ENCODE measurements at places on chromosomes 2 and 18.

GRCh38 chr2:72316774-72317173 lies 169.1 kb upstream of the CYP26B1 start:
- DNase-seq, result no peak

DNA sequence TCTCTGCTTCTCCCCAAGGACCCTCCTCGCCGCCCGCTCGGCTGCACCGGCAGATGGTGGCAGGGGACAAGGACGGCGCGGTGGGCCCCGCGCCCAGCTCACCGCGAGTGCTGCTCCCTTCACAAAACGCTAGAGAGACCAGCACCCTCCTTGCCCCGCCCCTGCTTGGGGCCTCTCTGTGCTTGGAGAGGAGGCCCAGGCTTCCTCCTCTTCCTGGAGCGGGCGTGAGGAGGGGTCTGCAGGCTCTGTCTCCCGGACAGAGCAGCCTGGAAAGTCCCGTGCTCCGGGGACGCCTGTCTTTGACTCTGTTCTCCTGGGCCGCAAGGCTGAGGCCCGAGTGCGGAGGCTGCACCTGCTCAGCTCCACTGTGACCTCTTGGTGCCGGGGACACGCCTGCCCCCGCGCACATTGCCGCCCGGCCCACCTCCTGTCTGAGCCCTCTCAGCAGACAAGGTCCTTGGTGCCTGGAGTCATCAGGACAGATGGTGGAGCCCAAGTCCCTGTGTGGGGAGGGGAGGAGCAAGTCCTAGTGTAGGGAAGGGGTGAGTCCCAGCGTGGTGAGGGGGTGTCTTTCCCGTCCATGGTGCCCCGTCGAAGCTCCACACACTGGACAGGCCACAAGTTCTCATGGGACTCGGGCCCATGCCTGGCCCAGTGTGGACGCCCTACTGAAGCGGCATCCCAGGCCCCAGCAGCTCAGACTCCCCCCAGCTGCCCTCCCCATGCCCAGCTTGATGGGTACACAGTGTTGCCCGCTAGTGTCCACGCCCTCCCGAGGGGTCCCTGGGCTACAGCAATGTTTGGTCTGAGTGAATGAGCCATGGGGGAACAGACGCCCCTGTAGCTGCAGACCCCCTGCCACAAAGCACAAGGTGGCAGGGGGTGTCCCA lies 33.8 kb downstream of the RTP5 start:
- DNase-seq, result no peak

DNA sequence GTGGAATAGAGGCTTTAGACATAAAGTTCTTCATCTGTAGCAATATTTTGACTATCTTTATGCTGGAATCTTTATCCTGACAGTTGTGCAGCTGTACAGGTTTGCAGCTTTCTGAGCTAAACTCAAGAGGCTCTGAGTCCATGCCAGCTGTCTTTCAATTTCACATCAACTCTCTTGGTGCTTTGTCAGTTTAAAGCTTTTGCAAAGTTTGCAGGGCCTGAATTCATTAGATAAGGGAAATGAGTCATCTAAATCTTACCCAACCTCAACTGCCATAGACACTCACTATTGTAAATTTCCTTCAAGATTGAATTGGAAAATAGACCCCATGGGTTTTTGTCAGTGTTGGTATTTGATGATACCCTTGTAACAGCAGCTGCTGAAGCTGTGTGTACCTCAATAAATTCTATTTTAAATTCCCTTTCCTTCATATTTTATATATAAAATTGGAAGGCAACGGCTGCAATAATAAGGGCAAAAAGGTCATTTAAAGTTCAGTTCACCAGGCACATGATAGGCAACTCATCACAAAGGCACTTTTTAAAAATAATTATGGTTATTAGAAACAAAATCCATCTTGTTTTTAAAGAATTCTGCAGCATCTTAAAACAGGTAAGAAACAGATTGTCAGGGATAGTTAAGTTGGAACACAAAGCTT lies 169.9 kb upstream of the SLC39A10 start:
- no peak for DNase-seq

GRCh38 chr2:25655316-25655715 lies 18.1 kb downstream of the DTNB start:
- no peak for DNase-seq

- DNase-seq, result no peak
Observed at GRCh38 chr2:143633419-143633818, 504.2 kb downstream of the ARHGAP15 start.

DNA sequence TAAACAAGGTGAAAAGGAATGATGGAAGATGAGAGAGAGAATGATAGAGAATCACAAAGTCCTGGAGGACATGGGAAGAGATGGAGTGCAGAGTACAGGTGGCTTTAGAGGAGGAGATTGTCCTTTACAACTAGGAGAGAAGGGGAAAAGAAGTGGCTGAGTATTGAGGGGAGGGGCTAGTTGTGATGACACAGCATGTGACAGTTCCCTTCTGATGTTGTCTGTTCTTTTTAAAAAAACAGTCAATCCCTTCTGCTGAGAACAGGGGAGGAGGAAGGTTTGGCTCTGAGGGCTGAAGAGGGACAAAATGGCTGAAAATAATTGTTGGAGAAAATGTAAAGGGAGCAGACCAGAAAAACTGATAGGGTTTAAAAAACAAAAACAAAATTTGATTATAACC lies 44.0 kb downstream of the STEAP3 start:
- no peak for DNase-seq

- DNase-seq, result no peak
Observed at GRCh38 chr2:222391743-222392285, 32.5 kb upstream of the SGPP2 start.

DNA sequence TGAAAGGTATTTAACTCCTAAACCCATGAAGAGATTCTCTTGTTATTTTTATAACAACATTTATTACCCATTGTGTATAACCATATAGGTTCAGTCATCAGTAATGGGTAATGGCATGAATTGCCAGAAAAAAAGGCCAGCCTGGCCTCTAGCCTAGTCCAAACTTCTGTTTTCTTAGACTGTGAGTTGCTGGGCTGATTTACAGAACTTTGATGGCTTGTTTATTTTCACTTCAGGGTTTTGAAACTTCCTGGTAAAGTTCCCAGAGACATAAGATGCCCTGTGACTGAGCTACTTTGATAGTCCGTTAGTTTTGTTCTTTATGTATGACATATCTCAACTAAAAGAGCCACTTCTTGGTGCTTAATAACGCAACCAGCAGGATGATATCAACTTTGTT lies 164.8 kb downstream of the METTL4 start:
- DNase-seq, result no peak

GRCh38 chr18:80074697-80075096 lies 34.4 kb upstream of the ADNP2 start:
- DNase-seq, result no peak

- DNase-seq, result peak; percentile 65
Observed at GRCh38 chr2:62196278-62196901, 475 bp downstream of the B3GNT2 start.

DNA sequence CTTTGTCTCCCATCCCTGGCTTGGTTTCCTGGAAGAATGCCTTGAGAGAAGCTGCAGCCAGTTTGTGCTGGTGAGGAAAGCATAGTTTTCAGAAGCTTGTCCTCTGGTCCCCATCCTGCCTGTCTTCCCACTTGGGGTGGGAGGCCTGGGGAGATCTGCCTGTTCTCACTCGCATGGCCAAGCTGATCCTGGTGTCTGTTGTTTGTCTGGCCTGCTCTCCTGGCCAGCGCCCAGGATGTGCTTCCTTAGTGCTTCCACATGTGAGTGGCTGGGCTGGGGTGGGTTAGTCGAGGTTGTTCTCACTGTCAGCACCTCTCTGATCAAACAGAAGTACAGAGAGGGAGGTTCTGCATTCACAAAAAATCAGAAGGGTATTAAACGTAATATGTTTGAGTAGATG lies 49.5 kb downstream of the PTPRM start:
- no peak for DNase-seq
